Glutamatergic neuron (in vitro differentiated cells): ENCODE measurements at places on chromosomes 7 and 10.

DNA sequence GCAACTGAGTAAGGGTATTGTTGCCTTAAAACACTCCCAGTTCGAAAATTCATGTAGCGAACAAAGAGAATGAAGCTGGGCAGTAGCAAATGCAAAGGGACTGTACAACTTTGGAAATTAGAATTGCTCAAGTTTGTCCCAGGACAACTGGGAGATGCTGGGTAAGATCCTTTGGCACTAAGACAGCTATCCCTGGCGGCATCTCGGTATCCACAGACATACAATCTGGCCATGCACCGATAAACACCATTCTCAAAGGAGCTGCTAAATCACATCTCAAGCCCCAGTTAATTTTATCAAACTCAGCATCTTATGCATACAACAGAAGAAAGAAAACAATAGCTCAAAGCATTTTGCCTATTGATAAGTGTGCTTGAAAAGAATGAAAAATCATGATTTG is 177.3 kb downstream of the AMPH start:
- no peak for DNase-seq

DNA sequence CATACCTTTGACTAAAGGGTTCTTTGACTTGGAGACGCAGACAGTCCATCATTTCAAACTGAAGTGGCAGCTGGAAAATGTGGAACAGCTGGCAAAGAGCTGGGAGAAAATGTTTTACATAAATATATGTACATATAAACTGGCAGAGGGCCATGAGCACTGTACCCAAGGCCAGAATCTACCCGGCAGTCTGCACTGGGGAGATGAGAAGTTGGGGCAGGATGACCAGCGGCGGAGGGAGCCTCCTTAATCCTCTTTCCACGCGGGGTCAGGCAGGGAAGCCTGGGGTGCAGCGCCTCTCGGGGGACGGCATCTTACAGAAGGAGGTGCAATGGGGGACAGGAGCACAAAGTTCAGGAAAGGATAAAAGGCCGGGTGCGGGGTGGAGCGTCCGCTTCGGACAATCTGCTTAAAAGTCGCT is 1.3 kb downstream of the GLI3 start:
- no peak for DNase-seq

DNA sequence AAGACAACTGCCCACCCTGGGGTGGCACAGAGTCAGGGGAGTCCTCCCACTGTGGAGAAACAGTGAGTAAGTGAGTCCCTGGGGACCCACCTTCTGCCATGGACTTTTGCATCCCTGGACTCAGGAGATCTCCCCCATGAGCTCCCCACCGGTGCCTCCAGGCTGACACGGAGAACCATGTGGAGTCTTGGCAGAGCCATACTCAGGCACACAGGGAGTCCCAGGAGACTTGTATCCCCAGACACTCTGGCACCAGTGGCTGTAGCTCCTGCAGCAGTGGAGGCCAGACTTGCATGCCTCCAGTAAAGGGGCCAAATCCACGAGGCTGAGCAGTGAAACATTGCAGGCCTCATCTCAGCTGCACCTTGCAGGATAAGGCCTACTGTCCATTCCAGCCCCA is 791.4 kb downstream of the PCDH15 start:
- DNase-seq, result no peak

DNA sequence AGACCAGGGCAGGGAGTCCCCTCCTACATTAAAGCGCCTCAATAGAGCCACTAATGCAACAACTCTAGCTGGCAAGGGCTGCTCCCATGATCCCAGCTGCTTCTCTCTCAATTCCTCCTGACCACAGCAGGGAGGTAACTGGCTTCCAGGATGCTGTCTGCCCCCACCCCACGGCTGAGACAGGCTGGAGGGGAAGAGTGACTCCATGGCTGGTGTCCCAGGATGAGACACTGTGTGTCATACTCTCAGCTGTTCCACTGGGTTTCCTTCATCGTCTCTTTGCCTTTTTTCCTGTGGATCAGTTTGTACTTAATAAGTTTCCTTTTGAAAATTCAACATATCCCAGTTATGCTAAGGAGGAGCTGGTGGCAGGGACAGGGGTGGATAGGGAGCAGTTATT is 27.7 kb upstream of the MYH16 start:
- no peak for DNase-seq

GRCh38 chr10:60914690-60915141 is 29.3 kb downstream of the RHOBTB1 start:
- DNase-seq, result no peak

GRCh38 chr10:5910323-5911100 is 20.5 kb downstream of the FBH1 start:
- no peak for DNase-seq

GRCh38 chr10:106609470-106610266 is 554.8 kb downstream of the SORCS1 start:
- DNase-seq, result no peak

- no peak for DNase-seq
Observed at GRCh38 chr10:82968533-82968932, 1093.5 kb downstream of the NRG3 start.

- no peak for DNase-seq
Observed at GRCh38 chr10:35762311-35763030, 120.4 kb upstream of the FZD8 start.

GRCh38 chr7:40827222-40828085 is 692.6 kb downstream of the SUGCT start:
- DNase-seq, result no peak

DNA sequence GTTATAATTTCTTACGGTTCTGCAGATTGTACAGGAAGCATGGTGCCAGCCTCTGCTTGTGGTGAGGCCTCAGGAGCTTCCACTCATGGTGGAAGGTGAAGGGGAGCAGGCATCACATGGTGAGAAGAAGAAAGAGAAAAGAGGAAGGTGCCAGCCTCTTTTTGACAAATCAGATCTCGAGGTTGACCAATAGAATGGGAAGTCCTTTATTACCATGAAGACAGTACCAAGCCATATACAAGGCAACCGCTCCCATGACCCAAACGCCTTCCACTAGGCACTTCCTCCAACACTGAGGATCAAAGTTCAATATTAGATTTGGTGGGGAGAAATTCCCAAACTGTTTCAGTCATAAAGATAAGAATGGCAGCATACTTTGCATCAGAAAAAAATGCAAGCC is 502.8 kb downstream of the GLRX3 start:
- no peak for DNase-seq

DNA sequence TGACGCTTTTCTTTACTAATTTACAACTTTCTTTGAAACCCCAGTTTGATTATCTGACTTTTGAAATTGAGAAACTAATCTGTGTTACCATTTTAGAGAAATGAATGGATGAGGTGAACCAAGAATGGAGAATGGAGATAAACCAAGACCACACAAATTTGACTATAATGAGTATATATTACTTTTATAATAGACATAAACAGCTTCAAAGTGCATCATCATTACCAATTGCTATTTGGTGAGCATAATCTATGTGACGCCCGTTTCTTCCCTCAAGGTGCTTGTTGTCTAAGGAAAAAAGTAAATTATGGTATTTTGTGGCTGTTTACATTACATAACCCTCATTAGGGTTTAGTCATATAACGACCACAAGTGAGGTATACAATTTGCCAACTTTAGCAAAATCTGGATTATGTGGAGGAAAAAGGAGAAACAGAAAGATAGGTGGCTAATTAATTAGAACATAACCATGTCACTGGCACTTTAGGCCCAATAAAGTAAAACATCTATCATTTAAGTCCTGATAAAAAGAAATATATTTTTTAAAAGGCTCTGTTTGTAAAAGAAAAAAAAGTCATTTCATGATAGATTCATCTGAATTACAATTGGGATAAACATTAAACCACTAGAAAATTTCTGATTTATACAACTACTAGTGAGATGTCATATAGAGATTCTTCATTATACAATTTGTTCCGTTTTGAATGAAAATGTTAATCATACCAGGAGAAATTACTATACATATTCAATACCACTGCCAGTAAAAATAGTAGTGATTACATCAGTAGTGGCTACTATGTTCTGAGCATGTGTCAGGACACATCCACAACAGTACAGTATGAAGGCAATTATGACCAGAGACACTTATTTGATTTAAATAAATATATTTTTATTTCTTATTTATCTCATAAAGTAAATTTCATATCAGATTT is 118.2 kb upstream of the FAM133B start:
- no peak for DNase-seq

DNA sequence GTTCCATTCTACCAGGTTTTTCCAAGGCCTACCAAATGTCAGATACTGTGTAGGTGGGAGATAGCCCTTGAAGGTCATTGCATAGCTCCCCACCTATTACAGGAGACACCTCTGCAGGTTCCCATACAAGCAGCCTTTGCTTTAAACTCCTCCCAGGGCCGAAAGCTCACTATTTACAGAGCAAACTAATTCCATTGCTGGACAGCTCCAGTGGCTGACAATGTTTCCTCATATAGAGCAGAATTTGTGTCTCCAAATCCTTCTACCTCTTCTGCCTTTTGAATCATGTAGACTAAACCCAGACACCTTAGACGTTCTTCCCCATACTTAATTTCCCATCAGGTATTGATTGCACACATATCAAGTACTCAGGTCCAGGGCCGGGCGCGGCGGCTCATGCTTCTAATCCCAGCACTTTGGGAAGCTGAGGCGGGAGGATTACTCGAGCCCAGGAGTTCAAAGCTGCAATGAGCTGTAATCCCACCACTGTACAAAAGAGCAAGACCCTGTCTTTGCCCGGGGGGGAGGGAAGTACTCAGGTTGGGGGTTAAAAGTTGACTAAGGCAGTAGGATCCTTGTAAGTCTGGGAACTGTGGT is 2.1 kb downstream of the CNNM1 start:
- no peak for DNase-seq

DNA sequence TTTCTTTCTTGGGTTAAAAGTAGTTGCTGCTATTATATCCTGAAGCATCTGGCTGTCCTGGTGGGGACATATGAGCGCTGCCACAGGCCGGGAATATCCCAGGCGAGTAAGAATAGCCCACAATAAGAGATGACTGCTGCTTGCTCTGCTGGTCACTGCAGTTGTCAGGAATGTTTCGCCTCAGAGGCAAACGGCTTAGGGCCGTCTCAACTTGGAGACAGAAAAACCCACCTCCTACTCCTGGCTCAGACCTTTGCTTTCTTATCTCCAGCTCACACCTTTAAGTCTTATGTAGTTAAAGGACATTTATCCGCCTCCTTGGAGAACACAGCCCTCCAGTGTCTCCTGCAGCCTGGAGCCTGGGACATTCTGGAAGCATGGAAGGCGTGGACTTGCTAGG is at the start of gene GJD4:
GJD4 (plus strand) TSS at position 151 of the 400 bp plus-strand sequence; CDS start at position 378, 227 bp downstream.
- DNase-seq, result no peak

- DNase-seq, result no peak
Observed at GRCh38 chr7:156752367-156753228, 112.0 kb downstream of the RNF32 start.

- no peak for DNase-seq
Observed at GRCh38 chr10:89369156-89370105, 8.4 kb upstream of the IFIT1B start.

- DNase-seq, result no peak
Observed at GRCh38 chr10:14949291-14949690, 4.6 kb downstream of the DCLRE1C start.

DNA sequence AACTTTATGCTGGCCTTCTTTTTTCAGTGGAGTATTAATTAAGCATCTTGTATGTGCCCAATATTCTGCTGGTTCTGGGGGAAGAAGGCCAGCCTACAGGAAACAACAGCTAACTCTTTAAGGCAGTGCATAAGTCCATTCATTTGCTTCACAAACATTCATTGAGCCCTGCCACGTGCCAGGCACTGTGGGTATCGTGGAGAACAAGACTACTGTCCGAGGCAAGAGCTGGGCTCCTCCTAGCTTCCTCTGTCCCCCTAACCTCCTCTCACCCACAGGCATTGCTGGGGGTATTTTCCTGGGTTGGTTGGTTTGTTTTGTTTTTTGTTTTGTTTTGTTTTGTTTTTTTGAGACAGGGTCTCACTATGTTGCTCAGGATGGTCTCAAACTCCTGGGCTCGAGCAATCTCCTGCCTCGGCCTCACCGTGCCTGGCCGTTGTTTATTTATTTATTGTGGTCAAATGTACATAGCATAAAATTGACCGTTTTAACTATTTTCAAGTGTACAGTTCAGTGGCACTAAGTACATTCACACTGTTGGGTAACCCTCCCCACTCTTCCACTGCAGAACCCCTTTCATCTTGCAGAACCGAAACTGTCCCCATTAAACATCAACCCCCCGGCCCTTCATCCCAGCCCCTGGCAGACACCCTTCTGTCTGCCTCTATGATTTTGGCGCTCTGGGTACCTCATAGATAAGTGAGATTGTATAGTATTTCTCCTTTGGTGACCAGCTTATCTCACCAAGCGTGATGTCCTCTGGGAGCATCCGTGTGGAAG is 32.6 kb downstream of the CHST3 start:
- DNase-seq, result no peak

DNA sequence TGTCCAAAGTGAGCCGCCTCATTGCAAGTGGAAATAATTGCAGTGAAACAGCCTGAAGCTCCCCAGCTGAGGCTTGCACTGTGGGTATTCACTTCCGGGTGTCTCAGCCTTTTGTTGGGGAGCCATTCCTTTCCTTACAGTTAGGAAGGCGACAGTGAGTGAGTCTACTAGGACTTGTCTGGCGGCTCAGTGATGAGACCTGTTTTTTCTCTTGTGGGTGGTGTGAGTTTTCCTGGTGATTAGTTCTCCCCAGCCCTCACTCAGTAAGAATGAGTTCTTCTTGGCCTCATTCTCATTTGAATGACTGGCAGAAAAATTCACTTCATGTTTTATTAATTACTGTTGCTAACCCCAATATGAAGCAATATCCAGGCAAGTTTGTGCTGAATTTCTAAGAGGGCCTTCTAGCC is 2.6 kb downstream of the PGAM1 start:
- no peak for DNase-seq

- no peak for DNase-seq
Observed at GRCh38 chr10:12158111-12158510, 28.6 kb downstream of the SEC61A2 start.

DNA sequence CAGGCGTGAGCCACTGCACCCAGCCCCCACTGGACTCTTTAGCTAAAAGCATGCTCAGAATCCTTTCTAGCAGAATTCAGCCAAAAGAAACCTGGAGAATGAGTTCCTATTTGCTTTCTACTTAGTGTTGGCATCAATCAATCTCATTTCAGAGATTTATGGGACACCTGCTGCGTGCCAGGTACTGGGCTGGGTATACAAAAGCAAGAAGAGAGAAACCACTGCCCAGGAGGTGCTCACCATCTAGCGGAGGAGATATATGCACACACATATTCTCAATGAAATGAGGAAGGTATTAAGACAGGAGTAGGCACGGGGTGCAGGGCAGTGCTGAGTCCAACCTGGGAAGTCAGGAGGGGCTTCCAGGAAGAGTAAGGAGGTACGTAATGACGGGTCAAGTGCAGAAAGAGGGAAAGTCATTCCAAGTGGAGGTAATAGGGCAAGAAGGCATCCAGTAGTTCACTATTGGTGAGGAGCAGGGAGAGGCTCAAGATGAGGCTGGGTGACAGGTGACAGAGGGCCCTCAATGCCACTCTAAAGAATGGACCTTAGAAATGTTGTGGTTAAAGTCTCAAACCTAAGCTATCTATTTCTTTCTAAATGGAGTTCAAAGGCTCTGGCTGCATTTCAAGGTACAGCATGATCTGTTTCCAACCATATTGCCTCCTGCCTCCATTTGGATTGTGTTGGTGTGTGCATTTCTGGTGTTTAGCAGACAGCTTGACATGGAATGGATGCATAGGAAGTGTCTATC is 22.1 kb downstream of the ABLIM1 start:
- no peak for DNase-seq
